Cerebellar nuclear complex (tissue), 1 donor: ENCODE measurements at places on chromosomes 6 and 20.

- peak; percentile 4 for DNase-seq
These were observed 945 bp downstream of the TENT5A start for GRCh38 chr6:81751388-81752083.

DNA sequence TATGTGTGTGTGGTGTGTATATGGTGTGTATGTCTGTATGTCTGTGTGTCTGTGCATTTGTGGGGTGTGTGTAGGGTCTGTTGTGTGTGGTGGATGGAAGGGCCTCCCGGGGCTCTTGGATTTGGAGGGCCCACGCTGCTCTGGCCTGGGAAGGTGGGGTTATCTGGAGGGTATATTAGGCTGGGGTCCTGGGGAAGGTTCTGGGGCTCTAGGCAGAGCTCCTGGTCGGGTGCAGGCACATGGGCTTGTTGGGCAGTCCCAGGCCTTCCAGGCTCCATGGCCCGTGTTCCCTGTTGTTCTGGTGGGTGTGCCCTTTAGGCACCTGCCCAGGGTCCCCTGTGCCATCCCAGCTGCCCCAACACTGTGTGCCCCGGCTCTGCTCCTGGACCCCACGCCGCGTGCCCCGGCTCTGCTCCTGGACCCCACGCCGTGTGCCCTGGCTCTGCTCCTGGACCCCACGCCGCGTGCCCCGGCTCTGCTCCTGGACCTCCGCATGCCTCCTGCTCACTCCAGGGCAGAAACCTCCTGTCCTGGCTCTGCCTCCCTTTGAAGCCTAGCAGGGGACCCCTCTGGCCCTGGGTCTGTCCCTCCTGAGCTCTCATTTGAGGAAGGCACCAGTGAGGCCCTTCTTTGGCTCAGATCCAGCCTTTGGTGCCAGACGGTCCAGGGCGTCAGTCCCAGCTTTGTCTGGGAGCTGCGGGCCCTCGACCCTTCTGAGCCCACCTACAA lies 10.2 kb upstream of the MYT1 start:
- DNase-seq = no peak

GRCh38 chr6:110566346-110567125 lies 90.1 kb upstream of the SLC22A16 start:
- no peak for DNase-seq

DNA sequence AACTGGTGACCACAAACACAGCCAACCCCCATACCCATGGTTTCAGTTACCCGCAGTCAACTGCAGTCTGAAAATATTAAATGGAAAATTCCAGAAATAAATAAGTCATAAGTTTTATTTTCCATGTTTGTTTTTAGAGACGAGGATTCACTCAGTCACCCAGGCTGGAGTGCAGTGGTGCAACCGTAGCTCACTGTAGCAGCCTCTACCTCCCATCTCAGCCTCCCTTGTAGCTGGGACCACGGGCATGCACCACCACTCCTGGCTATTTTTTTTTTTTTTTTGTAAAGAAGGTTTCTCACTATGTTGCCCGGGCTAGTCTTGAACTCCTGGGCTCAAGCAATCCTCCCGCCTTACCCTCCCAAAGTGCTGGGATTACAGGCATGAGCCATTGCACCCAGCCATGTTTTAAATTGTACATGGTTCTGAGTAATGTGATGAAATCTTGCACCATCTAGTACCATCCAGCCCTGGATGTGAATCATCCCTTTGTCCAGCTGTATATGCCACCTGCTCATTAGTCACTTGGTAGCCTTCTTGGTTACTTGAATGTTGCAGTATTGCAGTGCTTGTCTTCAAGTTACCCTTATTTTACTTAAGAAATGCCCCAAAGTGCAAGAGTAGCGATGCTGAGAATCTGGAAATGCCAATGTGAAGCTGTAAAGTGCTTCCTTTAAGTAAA lies 14.5 kb downstream of the CSNK2A1 start:
- DNase-seq = no peak

GRCh38 chr6:89269981-89270380 lies 45.1 kb downstream of the GABRR2 start:
- no peak for DNase-seq

DNA sequence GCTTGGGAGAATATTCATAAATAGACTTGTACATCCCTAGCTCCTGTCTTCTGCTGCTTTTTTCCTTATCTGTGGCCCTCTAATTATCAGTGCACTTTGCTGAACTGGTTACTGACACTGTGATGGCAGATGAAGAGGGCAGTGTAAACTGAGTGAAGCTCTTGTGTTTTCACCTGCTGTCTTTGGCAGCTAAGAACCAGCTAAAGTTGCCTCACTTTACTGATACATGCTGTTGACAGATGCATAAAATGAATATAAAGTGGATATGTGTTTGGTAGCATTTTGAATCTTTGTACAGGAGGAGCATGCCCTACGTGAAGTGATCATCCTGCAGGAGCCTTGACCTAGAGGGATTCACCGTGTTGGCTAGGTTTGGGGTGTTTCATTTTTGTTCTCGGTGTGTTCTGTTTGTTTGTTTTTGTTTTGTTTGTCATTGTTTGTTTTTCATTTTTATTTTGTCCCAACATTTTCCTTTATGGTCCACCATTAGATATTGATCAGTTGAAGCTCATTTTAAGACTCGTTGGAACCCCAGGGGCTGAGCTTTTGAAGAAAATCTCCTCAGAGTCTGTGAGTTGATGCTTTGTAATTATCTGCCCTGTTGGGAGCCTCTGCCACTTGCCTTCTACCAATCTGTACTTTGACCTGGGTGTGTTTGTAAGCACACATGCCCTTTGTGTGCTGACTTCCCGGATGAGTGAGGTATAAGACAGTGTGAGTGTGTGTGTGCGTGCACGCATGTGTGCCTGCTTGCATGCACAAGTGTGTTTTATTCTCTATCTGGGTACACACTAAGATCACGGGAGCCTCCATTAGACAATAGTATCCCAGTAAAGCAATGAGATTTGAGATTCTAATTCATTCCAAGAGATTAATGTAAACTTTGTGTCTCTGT lies 34.6 kb upstream of the MAPK13 start:
- no peak for DNase-seq

DNA sequence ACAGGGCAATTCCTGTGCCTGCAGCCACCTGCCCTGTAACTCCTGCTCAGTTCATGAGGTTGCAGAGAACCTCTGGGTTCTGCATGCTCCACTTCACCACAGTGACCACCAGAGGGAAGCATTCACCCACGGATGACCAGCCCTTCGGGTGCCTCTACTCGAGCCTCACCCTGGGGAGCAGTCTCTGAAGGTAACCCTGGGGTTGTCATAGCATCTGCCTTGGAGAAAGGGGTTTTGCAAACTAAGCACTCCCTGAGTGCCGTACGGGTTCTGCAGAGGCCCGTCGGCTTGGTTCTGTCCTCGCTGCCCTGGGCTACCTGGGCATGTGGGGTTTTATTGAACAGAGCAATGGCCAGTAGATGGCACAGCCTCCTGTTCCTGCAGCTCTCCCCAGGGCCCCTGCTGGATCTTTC lies 10.2 kb upstream of the CST5 start:
- no peak for DNase-seq

DNA sequence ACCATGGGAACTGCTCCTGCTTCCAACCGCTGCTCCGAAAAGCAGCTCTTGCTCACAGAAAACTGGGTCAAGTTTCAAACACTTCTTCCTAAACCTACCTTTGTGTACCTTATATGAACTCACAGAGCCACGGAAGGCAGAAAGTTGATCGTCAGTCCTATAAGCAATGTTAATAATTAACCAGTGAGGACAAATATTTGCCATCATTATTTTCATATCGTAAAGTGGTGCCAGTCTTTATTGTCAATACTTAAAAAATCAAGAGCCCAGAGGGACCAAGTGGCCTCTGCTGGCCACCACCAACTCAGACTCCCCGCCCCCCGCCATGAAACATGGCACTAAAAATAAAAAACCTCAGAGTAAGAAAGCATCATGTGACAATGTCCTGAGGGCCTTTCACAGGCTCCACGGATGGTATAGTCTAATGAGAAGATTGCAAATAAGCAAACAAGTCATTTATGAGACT lies 9.1 kb upstream of the PBOV1 start:
- DNase-seq = no peak

- DNase-seq = no peak
These were observed 234.4 kb downstream of the CENPW start for GRCh38 chr6:126574301-126574700.

DNA sequence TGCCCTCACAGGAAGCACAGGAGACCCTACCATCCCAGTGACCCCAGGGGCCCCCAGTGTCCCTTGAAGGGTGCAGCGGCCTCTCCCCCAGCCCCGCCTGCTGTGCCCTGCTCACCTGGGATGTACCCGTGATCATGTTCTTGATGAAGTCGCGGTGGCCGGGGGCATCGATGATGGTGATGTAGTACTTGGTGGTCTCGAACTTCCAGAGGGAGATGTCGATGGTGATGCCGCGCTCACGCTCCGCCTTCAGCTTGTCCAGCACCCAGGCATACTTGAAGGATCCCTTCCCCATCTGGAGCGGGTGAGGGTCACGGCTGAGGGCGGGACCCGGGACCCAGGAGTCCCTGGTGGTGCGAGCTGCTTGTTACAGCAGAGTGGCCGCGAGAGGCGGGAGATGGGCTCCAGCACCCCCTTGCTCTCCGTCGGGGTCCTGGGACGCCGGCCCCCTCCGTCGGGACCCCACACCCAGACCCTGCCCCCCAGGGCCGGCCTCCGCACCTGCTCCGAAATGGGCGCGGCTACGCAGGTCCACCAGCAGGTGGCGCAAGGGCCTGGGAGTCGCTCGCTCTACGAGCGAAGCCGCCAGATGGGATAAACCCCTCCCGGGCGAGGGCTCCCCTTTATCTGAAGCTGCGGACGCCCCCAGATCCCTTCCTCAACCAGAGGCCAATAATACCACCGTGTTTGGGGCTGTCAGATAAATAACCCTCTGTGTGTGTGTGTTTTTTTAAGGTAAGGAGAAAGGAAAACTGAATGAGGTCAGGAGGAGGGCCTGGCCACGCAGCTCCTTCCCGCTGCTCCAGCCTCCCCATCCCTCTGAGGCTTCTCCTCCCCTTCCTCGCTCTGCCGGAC lies 2.9 kb downstream of the EEF1A2 start:
- no peak for DNase-seq
